ENCODE measurements at places on chromosomes 1 and 21.

DNA sequence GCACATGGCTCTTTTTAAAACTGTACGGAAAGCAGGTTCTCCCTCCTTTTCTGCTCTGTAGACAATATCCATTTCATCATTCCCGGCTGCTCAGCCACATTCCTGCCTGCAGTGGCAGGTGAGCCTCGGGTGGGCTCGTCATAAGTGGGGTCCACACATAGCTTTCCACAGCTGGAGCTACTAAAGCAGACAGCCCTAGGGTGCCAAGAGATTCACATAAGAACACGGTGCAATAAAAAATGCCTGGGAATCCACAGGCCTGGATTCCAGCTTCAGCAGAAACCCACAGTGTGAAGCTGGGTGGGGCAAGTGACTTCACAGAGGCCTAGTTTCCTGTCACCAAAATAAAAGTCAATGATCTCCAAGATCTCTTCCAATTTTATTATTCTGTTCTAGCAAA lies 96.4 kb downstream of the MIS18A start:
- DNase-seq = no peak

- DNase-seq = no peak
Observed at GRCh38 chr21:43734928-43735229, 15.9 kb downstream of the PDXK start.

- DNase-seq = no peak
Observed at GRCh38 chr1:151134396-151134795, 12.0 kb downstream of the SEMA6C start.

DNA sequence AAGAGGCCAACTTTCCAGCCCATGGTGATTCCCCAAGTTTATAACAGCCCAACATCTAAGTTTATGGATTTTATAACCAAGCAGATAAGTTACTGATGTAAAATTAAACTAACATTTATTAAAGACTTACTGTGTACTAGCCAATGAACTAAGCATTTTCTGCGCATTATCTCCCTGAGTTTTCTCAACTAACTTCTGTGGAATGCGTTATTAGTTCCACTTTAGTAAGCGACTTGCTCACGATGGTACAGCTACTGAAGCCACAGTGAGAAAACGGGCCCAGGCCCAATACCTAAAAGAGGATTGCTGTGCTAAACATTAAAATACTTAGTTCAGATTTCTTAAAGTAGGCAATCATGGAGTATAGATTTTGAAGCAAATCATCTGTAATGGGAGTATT lies 61.0 kb downstream of the ZBTB18 start:
- DNase-seq = no peak
